ENCODE measurements at places on chromosomes 6 and 20.

GRCh38 chr6:6434723-6435122 lies 114.3 kb upstream of the F13A1 start:
- H3K4me1 ChIP-seq, result no peaks in the 10 kb centered on the region
- H3K4me3 ChIP-seq, result no peak overlapping the region
- no peak for DNase-seq
- no peaks in the 10 kb centered on the region for H3K27me3 ChIP-seq
- H3K36me3 ChIP-seq, result no peaks in the 10 kb centered on the region
- H3K27ac ChIP-seq, result no peak overlapping the region

DNA sequence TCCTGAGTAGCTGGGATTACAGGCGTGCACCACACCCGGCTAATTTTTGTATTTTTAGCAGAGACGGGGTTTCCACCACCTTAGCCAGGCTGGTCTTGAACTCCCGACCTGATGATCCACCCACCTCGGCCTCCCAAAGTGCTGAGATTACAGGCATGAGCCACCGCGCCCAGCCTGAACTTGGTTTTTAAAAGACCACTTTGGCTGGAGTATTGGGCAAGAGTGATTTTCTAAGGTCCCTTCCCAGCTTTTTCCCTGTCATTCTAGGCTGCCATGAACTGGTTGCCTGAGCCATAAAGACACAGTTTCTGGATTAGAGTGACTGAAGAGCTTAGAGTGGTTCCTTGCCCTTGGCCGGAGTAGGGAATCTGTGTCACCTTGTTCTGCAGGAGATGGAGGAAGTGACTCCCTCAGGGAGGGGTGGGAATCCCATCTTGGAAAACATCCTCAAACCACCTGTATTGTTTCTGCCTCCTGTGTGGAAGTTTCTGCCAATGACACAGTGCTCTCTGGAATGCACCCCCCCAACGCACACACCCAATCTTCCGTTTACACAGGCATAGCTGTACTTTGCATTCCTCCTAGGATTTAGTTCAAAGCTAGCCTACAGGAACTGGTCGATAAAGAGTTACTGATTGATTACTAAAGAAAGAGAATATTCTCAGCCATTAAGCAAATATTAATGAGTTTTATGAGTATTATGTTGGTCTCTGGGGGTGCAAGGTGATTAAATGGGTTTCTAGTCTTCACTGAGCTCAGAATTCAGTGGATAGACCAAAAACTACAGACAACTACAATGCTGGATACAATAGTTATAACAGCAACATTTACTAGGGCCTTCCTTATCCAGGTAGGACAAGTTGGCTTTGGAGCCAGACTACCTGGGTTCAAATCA lies 18.2 kb downstream of the BCL2L1 start:
- peaks cover 62% of the 10 kb centered on the region for H3K4me1 ChIP-seq
- H3K27me3 ChIP-seq, result peaks cover 2% of the 10 kb centered on the region
- H3K27ac ChIP-seq, result peak overlapping the region; percentile 71
- peaks cover 57% of the 10 kb centered on the region for H3K36me3 ChIP-seq
- H3K4me3 ChIP-seq, result peak overlapping the region; percentile 42

DNA sequence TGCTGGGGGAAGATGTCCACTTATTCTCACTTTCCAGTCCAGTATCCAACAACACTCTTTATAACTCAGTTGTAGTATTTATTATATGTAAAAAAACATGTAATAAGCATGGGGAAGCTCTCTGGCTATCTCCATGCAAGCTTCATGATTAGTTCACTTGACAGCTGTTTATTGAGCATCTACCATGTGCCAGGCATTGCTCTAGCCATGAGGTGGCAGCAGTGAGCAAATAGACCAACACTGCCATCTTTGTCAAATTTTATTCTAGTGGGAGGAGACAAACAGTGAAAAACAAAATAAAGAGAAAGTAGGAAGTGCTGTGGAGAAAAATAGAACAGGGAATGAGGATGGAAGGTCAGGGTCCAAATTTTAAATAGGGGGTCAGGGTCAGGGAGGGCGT lies 131.8 kb downstream of the CFAP61 start:
- H3K27ac ChIP-seq, result no peak overlapping the region
- H3K36me3 ChIP-seq, result no peaks in the 10 kb centered on the region
- H3K4me3 ChIP-seq, result no peak overlapping the region
- H3K4me1 ChIP-seq, result no peaks in the 10 kb centered on the region
- H3K27me3 ChIP-seq, result no peaks in the 10 kb centered on the region
- DNase-seq, result no peak

DNA sequence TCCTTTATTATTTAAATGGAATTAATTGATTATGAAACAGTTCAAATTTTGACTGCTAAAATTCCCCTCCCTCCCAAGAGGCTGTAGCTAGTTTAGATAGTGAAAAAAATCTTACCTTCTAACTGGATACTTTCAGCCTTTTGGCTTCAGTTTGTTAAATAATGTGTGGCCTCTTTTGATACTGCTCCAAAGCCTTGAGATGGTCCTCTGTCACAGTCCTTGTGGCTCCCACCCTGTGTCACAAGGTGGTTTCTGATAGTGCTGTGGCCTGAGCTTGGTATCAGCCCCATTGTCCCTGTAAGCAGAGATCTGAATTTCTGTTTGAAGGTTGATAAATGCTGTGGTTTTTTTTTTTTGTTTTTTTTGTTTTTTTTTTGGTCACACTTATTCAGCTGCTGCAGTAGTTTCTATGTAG lies 20.8 kb downstream of the PANK2 start:
- H3K27ac ChIP-seq, result no peak overlapping the region
- H3K27me3 ChIP-seq, result peaks cover 6% of the 10 kb centered on the region
- no peak for DNase-seq

DNA sequence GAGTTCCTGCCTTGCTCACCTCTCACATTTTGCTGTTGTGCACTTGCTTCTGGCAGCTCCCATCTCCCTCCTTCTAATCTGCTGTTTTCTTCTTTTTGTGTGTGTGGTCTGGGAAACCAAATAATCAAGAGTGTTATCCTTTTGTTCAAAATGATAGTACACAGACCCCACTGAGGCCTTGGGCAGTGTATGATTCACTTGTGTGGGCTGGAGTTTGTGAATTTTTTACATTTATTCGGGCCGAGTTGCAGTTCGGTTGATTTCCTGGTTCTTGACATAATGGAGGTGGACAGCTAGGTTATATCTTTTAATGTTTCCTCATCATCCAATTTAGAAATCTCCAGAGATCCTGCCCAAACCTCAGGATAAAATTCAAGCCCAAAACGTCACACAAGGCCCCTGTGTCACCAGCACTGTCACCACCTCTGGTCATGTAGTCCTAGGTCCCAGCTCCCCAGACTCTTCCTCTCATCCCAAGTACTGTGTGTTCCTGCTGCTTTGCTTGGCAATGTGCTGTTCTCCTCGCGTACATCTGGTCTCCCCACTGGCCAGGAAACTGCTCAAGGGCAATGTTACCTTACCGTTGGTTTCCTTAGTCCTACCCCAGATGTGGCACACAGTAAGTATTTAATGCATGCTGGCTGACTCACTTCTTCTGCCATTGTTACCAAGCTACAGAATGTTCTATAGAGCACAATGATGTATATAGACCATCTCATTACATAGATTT lies 55.7 kb upstream of the PHACTR2 start:
- peak; percentile 21 for DNase-seq
- no peaks in the 10 kb centered on the region for H3K27me3 ChIP-seq
- peaks cover 28% of the 10 kb centered on the region for H3K4me1 ChIP-seq
- no peaks in the 10 kb centered on the region for H3K36me3 ChIP-seq
- peak overlapping the region; percentile 39 for H3K4me3 ChIP-seq

DNA sequence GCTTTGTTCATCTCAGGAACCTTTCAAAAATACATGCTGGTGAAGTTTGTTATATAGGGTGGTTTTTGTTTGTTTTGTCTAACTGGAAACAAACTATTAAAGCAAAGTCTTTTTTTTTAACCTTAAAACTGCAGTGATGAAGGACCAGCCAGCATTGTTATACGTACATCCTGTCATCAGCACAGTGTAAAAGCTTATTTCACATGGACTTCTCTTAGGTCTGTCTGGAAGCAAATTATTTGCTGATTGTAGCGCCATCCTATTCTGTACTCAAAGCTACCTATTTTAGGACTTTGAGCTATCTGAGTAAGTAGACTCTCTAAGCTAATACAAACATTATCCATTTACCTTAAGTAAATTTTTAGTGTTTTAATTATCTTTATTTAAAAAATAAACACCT lies 61.7 kb downstream of the SNX9 start:
- no peak overlapping the region for H3K27ac ChIP-seq
- no peak for DNase-seq

- peaks cover 73% of the 10 kb centered on the region for H3K4me1 ChIP-seq
- H3K27ac ChIP-seq, result peak overlapping the region; percentile 94
- peaks cover 2% of the 10 kb centered on the region for H3K27me3 ChIP-seq
- H3K4me3 ChIP-seq, result peak overlapping the region; percentile 79
- H3K36me3 ChIP-seq, result peaks cover 51% of the 10 kb centered on the region
- peak; percentile 76 for DNase-seq
Measured at GRCh38 chr6:17413313-17413750, 19.9 kb downstream of the CAP2 start.

- no peaks in the 10 kb centered on the region for H3K27me3 ChIP-seq
- H3K36me3 ChIP-seq, result no peaks in the 10 kb centered on the region
- peak; percentile 35 for DNase-seq
- no peak overlapping the region for H3K4me3 ChIP-seq
Measured at GRCh38 chr6:13725570-13725969, 13.9 kb upstream of the RANBP9 start.

All from HFFc6 (cell line).